ENCODE measurements at places on chromosomes 11 and 22.

DNA sequence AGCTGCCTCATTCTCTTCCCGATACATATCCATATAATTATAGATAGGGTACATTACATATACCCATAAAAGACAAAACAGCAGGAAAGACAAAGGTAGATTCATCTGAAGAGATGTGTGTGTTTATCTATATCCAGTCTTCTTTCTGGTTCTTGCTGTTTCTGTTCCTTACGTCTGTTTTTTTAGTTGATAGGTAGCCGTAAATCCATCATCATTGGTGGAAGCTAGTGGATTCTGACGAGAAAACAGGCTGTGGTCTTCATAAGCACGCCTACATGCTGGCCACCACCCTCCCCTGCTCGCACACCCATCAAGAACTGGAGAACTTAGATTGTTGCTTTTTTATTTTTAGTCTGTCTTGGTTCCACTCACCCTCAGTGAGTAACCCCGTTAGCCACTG is 51.6 kb downstream of the ARFGAP2 start:
- H3K4me3 ChIP-seq = no peak overlapping the region
- no peaks in the 10 kb centered on the region for H3K36me3 ChIP-seq
- no peaks in the 10 kb centered on the region for H3K27me3 ChIP-seq
- H3K4me1 ChIP-seq = no peaks in the 10 kb centered on the region
- no peak for DNase-seq

DNA sequence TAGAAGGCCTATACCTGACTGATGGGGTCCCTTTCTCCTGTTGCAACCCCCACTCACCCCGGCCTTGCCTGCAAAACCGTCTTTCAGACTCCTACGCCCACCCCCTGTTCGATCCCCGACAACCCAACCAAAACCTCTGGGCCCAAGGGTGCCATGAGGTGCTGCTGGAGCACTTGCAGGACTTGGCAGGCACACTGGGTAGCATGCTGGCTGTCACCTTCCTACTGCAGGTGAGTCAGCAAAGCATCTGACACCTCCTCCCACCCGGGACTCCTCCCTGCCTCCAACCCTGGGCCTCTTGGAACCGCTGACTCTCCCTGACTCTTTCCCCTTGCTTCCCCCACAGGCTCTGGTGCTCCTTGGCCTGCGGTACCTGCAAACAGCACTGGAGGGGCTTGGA is 1.2 kb downstream of the ROM1 start:
- no peaks in the 10 kb centered on the region for H3K27me3 ChIP-seq
- H3K27ac ChIP-seq = no peak overlapping the region
- no peak for DNase-seq
- H3K36me3 ChIP-seq = no peaks in the 10 kb centered on the region
- no peak overlapping the region for H3K4me3 ChIP-seq
- peaks cover 6% of the 10 kb centered on the region for H3K4me1 ChIP-seq

DNA sequence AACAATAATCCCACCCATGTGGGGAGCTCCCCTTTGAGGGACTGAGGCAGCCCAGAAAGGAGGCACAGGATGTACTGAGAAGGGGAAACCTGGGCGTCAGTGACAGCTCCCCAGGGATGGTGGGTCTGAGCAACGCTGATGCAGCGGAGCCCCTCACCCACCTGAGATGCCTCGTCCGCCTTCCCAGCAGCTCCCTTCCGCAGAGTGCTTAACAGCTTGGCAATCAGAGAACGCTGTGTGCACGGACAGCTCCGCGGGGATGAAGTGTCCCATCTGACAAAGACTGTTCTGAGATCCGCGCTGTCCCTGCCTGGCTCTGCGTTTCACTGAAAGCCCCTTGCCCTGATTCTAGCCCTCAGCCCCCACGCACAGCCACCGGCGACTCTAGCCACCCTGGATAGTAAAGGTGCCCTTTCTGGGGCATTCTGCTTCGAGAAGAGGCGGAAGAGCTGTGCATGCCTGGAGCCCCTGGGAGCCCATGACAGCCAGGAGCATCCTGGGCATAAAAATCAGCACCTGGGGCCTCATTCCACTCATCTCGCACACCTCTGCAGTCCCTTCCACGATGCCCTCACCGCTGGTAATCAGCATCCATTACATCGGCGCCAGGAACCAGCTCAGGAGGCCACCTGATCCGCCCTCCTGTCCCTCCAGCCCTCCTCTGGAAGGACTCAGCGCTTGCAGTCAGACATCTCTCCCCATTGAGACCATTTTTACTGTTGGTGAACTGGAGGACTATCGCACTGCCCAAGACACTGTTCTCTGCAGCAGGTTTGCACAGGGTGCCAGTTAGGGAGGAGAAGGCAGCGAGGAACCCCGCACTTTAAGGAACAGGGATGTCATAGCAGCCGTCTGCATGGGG is 10.7 kb downstream of the KCNJ5 start:
- no peak overlapping the region for H3K27ac ChIP-seq
- no peak overlapping the region for H3K4me3 ChIP-seq
- no peaks in the 10 kb centered on the region for H3K36me3 ChIP-seq
- no peak for DNase-seq
- no peaks in the 10 kb centered on the region for H3K27me3 ChIP-seq

- H3K36me3 ChIP-seq = no peaks in the 10 kb centered on the region
- H3K4me1 ChIP-seq = no peaks in the 10 kb centered on the region
- H3K4me3 ChIP-seq = no peak overlapping the region
- no peak for DNase-seq
- H3K27me3 ChIP-seq = no peaks in the 10 kb centered on the region
These were observed 37.6 kb upstream of the SLC5A1 start for GRCh38 chr22:32005453-32005852.

DNA sequence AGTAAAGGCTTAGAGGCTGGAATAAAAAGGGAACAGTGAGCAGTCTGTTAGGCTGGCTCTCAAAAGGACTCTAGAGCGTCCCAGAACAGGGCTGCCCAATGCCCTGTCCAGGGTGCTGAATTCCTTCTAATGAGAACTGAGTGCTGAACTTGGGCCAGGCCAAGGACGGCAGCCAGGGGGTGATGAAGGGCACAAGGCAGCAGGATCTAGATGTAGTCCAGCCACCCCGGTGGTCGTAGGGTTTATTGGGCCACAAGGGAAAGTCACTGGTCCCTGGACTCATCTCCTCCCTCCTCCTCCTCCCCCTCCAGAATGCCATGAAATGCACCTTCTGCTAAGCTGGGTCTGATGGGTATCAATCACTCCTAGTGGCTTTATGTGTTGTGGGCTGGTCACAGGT is 19.2 kb downstream of the NPTXR start:
- H3K4me1 ChIP-seq = no peaks in the 10 kb centered on the region
- H3K4me3 ChIP-seq = no peak overlapping the region
- no peaks in the 10 kb centered on the region for H3K36me3 ChIP-seq
- DNase-seq = peak; percentile 41

- no peaks in the 10 kb centered on the region for H3K36me3 ChIP-seq
- no peaks in the 10 kb centered on the region for H3K27me3 ChIP-seq
- H3K27ac ChIP-seq = no peak overlapping the region
- no peak overlapping the region for H3K4me3 ChIP-seq
These were observed 20.5 kb downstream of the IGF2 start for GRCh38 chr11:2118677-2119076.

GRCh38 chr22:30261134-30261533 is 5.5 kb downstream of the OSM start:
- DNase-seq = no peak
- H3K27ac ChIP-seq = no peak overlapping the region
- H3K27me3 ChIP-seq = no peaks in the 10 kb centered on the region
- H3K4me1 ChIP-seq = peaks cover 5% of the 10 kb centered on the region
- no peak overlapping the region for H3K4me3 ChIP-seq

DNA sequence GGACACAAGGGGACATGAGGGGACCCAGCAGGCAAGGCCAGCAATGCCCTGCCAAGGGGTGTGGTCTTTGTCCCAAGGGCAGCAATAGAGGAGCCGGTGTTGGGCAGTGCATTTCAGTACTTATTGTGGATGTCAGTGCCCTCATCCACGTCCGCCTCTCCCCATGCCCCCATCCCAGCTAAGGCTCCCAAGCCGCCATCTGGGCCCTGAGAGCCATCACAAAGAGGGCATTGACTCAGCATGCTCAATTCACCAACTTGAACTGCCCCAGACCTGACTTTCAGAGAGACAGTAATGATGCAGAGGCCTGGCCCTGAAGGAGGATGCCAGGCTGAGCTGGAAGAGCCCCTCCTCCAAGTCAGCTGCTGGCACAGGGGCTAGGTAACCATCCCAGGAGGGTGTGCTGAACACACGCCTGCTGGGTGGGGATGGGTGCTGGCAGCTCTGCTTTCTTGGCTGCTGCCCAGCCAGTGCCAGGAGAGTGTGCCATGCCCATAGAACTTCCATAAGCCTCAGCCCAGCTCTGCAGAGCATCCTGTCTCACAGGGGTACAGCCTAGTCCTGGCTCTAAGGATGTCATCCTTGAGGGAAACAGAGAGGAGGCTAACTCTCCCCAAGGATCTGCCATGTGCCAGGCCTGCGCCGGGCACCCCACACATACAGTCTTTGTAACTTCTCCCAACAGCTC is 46.5 kb downstream of the PDE2A start:
- H3K27ac ChIP-seq = no peak overlapping the region
- no peaks in the 10 kb centered on the region for H3K4me1 ChIP-seq
- no peak overlapping the region for H3K4me3 ChIP-seq

- H3K4me1 ChIP-seq = no peaks in the 10 kb centered on the region
- no peak overlapping the region for H3K4me3 ChIP-seq
- no peaks in the 10 kb centered on the region for H3K27me3 ChIP-seq
- no peak overlapping the region for H3K27ac ChIP-seq
- no peaks in the 10 kb centered on the region for H3K36me3 ChIP-seq
- DNase-seq = no peak
These were observed 531.8 kb upstream of the CADM1 start for GRCh38 chr11:116035977-116036376.

GRCh38 chr22:32836280-32837123 is 35.0 kb downstream of the TIMP3 start:
- DNase-seq = no peak
- H3K27ac ChIP-seq = no peak overlapping the region
- no peaks in the 10 kb centered on the region for H3K27me3 ChIP-seq
- H3K4me3 ChIP-seq = no peak overlapping the region

- H3K27me3 ChIP-seq = no peaks in the 10 kb centered on the region
- H3K27ac ChIP-seq = no peak overlapping the region
- no peak for DNase-seq
- H3K36me3 ChIP-seq = no peaks in the 10 kb centered on the region
- no peaks in the 10 kb centered on the region for H3K4me1 ChIP-seq
- H3K4me3 ChIP-seq = no peak overlapping the region
These were observed 115.1 kb upstream of the GRAMD1B start for GRCh38 chr11:123314972-123315371.

- no peaks in the 10 kb centered on the region for H3K27me3 ChIP-seq
- H3K4me3 ChIP-seq = no peak overlapping the region
- H3K4me1 ChIP-seq = peaks cover 24% of the 10 kb centered on the region
- H3K36me3 ChIP-seq = no peaks in the 10 kb centered on the region
- DNase-seq = no peak
These were observed 9.2 kb downstream of the MAPK1 start for GRCh38 chr22:21858025-21858764.

DNA sequence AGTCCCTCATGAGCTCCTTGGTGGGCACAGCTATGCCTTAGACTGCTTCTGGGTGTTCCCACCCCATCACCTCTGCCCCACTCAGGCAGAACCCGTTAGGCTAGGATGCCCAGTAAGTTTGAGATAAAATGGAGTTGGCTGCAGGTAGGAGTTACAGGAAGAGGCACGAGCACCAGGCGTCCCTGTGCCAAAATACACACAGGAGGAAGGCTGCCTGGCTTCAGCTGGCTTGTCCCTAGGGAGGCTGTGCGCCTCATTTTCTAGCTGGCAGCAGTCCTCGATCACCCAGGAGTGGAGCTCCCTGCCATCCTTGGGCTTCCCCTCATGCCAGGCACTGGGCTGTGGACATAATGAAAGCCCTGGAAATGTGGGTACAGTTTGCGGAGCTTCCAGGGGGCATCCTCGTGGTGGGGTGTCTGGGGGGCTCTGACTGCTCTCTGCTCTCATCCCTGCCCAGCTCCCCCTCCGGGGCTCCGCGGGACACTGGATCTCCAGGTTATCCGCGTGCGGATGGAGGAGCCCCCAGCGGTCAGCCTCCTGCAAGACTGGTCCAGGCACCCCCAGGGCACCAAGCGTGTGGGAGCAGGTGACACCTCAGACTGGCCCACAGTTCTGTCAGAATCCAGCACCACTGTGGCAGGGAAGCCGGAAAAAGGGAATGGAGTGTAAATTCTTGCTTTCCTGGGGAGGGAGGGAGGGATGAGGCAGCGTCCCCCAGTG is 12.3 kb upstream of the MARK2 start:
- H3K27ac ChIP-seq = no peak overlapping the region
- H3K4me1 ChIP-seq = no peaks in the 10 kb centered on the region
- no peaks in the 10 kb centered on the region for H3K36me3 ChIP-seq

DNA sequence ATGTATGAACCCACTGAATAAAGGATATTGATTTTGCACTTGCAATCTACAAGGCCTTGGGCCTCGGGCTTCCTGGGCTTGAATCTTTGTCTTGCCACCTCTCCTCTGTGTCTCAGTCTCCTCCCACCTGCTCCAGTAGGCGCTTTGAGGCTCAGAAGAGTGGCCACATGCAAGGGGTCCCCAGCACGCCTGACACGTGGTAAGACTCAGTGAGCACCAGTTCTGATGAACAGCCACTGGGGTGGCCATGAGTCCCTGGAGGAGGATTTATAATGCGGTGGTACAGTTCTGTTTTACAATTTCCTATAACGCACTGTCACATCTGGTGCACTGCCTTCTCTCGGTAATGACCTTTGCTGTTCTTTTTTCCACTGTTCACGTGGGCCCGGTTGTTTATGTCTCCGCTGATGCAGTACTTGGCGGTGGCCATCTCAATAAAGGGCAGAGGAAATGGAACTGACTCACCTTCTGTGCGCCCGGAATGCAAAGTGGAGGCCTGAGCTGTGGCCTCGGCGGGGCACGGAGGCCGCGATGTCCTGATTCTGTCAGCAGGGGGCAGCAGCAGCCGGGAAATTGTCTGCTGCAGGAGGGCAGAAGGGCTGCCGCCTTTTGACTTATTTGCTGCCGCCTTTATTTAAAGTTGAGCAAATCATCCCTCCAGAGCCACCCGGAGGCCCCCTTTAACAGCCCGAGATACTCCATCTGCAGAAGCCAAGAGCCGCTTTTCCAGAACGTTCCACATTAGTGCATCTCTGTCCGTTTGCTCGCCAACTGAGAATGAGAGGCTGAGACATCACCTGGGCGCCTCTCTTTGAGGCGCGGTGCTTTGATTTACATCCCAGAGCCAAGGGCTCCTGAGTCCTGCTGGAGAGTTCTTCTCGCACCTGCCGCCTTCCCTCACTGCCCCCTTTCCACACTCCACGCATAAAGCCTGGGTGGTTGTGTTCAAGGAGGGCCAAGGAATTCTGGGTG is 6.0 kb upstream of the IFT27 start:
- no peak overlapping the region for H3K27ac ChIP-seq
- no peak overlapping the region for H3K4me3 ChIP-seq
- DNase-seq = peak; percentile 85
- no peaks in the 10 kb centered on the region for H3K4me1 ChIP-seq

Measured in colonic mucosa (tissue), 4 donors.